ENCODE measurements at places on chromosomes 4 and X.

DNA sequence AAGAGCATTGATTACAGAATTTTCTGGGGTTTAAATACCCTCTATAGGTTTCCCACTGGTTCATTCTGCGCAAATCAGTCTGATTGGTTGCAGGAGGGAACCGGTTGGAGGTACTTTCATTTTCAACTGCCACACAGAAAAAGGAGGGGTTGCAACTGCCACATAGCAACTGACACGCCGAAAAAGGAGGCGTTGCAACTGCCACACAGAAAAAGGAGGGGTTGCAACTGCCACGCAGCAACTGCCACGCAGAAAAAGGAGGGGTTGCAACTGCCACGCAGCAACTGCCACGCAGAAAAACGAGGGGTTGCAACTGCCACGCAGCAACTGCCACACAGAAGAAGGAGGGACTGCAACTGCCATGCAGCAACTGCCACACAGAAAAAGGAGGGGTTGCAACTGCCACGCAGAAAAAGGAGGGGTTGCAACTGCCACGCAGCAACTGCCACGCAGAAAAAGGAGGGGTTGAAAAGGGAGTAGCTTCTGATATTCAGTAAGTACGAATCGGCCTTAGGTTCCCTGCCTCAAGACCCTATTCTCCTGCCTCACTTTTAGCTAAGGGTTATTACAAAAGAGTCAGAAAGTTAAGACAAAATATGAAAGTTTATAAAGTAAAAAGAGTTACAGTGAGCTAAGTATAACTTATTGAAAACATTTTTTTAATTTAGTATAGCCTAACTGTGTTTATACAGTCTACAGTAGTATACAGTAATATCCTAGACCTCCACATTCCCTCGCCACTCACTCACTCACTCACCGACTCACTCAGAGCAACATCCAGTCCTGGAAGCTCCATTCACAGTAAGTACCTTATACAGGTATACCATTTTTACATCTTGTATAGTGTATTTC is 431.8 kb downstream of the KCTD8 start:
- DNase-seq, result no peak

- peak; percentile 41 for DNase-seq
These were observed 66.1 kb downstream of the NR3C2 start for GRCh38 chr4:148376151-148376550.

DNA sequence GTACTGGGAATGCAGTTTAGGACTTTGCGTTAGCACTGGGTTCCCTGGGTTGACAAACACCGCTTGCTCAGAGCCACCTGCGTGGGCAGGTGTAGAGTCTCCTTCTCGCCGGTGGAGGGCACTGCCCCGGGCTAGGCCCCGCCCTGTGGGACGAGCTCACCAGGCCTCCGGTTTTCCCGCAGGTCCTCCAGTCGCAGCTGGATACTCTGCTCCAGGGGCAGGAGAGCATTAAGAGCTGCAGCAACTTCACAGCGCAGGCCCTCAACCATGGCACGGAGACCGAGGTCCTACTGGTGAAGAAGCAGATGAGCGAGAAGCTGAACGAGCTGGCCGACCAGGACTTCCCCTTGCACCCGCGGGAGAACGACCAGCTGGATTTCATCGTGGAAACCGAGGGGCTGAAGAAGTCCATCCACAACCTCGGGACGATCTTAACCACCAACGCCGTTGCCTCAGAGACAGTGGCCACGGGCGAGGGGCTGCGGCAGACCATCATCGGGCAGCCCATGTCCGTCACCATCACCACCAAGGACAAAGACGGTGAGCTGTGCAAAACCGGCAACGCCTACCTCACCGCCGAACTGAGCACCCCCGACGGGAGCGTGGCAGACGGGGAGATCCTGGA is 49.2 kb upstream of the MND1 start:
- no peak for DNase-seq

DNA sequence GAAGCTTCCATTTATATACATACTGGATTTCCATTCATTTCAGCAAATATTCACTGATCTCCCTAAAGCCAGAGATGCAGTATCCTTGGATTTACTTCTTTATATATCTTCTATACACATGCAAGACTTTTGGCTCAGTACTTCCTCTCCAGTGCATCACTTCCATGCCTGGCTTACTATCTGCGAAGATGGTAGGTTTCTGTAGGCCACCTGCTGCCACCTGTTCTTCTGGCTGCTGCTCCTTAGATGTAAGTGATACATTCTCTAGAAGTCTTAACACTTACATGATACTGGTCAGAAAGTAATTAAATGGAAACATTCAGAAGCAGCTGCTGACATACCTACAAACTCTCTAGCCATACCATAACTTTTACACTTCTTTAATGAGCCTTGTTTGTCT is 48.9 kb downstream of the TBC1D9 start:
- DNase-seq, result no peak

- no peak for DNase-seq
These were observed 28.6 kb downstream of the TEX13A start for GRCh38 chrX:105191878-105192277.

DNA sequence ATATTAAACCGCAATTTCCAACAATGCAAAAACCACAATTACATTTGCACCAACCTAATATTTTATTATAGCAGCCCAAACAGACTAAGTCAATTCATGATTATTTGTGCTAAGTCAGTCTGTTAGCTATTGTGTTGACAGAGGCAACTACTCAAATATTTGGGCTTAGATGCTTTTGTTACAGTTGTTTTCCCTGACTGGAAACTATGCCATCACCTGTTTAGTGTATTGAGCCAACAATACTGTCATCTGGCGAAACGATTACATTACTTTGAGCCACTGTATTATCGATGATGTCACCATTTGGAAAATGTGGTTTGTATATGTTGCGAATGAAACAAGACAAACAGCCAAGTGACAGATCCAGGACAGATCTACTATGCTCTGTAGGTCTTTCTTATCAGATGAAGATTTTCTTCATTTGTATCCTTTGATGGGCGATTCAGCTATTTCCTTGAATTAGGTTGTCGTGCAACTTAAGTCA is 38.7 kb upstream of the INTS6L start:
- no peak for DNase-seq

GRCh38 chrX:23482561-23482960 is 147.9 kb downstream of the PTCHD1 start:
- no peak for DNase-seq

DNA sequence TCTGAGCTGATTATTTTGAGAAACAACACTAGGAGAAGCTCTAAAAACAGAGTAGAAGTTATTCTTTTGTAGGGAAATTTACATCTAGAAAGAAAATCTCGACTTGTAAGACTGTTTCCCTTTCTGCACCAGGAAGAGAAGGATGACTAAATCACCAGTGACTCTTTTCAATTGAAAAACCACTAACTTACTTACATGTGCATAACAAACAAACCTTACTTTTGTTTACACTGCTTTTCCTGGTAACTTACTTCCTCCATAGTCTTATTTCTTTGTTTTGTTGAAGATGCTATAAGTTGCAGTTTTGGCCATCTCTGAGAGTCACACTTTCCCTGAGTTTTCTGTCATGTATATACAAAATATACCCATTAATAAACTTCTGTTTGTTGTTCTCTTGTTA is 293.6 kb upstream of the FAT4 start:
- no peak for DNase-seq

GRCh38 chr4:153577053-153577452 is 107.0 kb upstream of the TLR2 start:
- no peak for DNase-seq

DNA sequence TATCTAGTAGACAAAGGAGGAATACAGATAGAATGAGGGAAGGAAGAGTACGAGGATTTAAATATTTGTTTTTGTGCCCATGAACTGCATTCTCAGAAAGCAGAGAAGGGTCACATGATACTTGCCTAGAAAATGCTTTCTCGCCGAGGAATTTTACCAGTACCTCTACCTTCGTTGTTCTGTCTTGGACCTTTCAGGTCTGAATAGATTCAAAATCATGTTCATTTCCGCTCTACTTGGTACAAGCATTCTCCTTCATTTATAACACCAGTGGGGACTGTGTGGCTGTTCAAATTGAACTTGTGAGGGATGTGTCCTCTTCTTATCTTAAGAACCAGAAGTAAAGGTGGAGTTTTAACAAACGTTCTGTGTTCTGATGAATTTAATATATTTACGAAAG is 1.9 kb downstream of the USP38 start:
- DNase-seq, result no peak

Data from suppressor macrophage treated with lipopolysaccharide for 1 hour (primary cell).